Lower lobe of right lung (tissue), 2 donors: ENCODE measurements at places on chromosomes 16 and 17. TPM values are rescaled to one million over a fixed set of nuclear protein-coding genes. Genes with fewer than 3 reads are reported as not detected.

- DNase-seq, result no peak
These were observed 44.7 kb downstream of the CYTH1 start for GRCh38 chr17:78737332-78737731.

- DNase-seq, result no peak
These were observed 39.2 kb upstream of the IRF8 start for GRCh38 chr16:85859818-85860125.

DNA sequence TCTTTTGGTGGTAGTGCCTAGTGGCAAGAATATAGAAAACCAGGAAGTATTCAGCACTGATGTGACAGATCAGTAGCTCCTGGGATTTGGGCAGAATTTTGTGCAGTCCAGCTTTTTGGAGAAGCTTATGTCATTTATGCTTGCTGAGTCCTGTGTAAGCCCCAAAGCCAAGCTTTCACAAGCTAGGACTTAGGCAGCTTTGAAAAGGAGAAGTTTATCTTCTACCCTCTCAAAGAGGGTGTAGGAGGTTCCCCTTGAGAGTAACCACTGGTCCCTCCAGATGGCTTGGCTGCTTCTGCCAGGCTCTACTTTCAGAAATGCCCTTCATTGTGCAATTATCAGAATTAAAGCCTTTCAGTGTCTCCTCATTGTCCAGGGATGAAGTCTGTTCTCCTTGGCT lies 78.8 kb downstream of the CES1 start:
- DNase-seq, result no peak

DNA sequence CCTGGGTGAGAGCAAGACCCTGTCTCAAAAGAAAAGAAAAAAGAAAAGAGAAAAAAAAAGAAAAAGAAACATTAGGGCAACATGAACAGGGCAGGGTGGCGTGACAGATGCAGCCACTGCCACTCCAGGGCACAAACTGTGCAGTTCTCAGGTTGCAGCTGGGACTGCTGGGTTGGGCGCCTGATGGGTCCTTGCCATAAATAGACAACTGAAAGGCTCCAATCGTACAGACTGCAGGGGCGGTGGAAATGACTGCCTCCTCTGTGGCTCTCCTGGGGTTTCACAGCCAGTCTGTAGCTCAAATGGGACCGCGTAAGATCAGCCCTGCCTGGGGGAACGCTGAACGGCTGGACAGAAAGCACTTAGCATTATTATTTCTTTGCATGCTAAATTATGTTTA lies 130.7 kb downstream of the CPPED1 start:
- no peak for DNase-seq

- peak; percentile 19 for DNase-seq
These were observed 6.8 kb downstream of the ZG16B start for GRCh38 chr16:2836646-2837508.

- DNase-seq, result peak; percentile 24
These were observed 28.5 kb upstream of the CREBBP start for GRCh38 chr16:3908951-3909437.

GRCh38 chr17:57518587-57519581 lies 226.2 kb downstream of the CCDC182 start:
- DNase-seq, result no peak

- no peak for DNase-seq
These were observed 544.6 kb downstream of the CDH13 start for GRCh38 chr16:83171396-83171795.

DNA sequence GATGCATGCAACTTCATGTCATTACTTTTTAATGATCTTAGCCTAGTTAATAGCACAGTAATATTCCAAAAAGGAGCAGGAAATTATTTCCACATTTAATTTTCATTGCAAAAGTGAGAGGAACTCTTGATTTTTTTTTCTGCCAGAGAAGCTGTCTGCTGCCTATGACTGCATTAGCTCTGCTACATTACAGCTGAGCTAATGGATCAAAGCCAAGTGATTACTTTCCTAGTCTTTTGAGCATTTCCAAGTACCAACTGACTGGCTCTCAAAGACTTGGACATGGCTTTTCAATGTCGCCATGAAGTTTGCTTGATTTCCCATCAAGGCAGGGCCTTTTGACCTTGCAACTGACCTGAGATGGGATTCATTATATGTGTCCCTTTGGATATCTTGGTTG lies 356.6 kb upstream of the XYLT1 start:
- no peak for DNase-seq

DNA sequence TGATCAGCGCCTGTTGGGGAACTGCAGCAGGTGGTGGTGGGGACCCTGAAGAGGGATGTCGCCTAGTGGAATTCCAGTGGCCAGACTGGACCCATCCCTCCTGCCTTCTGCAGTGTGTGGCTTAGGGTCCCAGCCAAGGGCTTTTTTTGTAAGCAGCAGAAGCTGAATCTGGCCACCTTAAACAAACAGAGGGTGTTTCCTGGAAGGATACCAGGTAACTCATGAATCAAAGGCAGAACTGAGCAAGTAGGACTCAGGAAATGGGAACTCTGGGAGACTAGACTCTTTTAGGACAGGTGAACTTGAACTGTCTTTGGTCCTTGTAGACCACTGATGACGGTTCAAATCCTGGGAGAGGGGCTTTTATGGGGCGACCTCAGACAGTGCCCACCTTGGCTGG lies 124.0 kb downstream of the ABCC6 start:
- no peak for DNase-seq

GRCh38 chr16:67100569-67101310 lies 9.0 kb upstream of the PHAF1 start:
- no peak for DNase-seq

GRCh38 chr17:27654654-27655524 lies 23.9 kb downstream of the LGALS9 start:
- DNase-seq, result peak; percentile 78

GRCh38 chr17:81170727-81171494 lies 4.9 kb upstream of the AATK start:
- no peak for DNase-seq

Gene CCDC154
- 3.1 TPM for total RNA-seq

Gene ZNF48
- total RNA-seq, result 6.2 TPM

Gene CSH1
- total RNA-seq, result not detected

Gene ENKD1
- 19.4 TPM for total RNA-seq

Gene FBXL16
- total RNA-seq, result 11.0 TPM

Gene MEIOB
- not detected for total RNA-seq

Gene SDK2
- 1.4 TPM for total RNA-seq

Gene CEMP1
- 1.4 TPM for total RNA-seq
